Esophagus squamous epithelium (tissue), 5 donors: ENCODE measurements at places on chromosomes 5 and 9. TPM values are rescaled to one million over a fixed set of nuclear protein-coding genes. Genes with fewer than 3 reads are reported as not detected.

DNA sequence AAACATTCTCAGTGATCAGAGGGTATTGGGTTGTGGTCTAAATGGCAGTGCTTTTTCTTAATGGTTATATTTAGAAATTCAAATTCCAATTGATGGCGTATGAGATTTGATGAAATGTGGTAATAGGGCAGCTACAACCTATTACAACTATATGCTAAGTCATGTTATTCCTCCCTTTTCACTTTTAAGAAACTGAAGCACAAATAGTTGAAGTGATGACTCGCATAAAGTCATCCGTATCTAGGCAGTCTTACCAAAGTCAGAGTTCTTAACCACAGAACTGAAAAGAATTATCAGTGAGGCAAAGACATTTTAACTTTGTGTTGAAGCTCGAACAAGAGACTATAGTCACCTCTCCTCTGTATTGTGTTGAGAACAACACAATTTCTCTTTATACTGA is 28.2 kb downstream of the C9orf152 start:
- no peak for DNase-seq

- DNase-seq: no peak
Measured at GRCh38 chr5:160188141-160189015, 40.9 kb upstream of the FABP6 start.

The DMRT3 gene
- total RNA-seq: not detected

DNA sequence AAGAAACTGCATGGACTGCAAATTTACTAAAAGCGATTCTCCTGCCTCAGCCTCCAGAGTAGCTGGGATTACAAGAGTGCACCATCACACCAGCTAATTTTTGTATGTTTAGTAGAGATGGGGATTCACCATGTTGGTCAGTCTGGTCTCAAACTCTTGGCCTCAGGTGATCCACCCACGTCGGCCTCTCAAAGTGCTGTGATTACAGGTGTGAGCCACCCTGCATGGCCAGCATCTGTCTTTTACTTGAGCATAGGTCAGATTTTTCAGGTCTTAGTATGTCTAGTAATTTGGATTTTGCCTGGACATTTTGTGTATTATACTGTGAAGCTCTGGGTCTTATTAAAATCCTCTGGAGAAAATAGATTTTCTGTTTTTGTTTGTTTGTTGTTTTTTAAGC is 277.8 kb upstream of the VLDLR start:
- no peak for DNase-seq

DNA sequence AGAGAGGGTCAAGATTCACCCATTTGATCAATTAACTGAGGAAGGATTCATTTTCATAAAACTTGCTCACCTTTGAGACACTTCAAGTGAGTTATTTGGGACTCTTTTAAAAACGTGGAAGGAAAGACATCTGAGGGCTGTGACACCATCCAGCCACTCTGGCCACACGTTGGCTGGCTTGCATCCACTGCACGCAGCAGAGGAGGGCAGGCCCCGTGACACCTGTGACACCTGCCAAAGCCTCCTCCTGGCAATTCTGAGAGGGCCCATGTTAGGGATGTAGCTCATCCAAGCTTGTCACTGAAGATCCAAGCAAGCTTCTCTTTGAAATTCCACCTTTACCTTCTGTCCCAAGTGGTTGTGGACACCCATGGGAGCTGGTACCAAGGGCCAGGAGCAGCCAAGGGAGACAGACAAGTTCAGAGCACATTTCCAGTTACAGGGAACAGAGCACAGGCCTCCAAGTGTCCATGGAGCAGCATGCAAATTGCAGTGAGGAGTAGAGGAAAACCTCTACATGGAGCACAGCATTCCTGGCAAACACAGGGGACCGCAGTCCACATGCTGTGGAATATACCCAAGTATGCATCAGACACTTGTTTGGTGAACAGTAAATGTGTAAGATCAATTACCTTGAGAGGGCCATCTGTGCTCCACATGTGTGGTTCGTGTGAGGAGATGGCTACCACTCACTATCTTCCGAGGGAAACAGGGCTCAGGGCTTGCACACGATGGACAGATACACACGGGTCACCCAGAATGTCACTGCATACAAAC is 4.8 kb downstream of the PRSS3 start:
- no peak for DNase-seq

DNA sequence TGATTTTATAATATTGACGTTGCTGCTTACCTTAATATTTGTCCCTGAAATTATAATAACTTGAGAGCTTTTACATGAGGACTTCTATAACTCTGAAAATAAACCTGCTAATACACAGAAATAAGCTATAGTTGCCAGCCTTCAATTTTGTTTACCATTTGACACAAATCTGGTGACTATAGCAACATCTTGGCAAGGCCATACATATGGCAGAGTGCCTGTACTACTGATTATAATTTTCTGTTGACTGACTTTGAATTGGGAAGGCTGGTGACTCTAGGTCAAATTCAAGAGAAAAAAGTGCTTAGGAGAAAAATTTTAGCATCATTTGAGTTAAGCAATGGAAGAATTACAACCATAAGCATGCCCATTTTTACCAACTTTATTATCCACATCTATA is 581.4 kb upstream of the PTPRD start:
- no peak for DNase-seq

DNA sequence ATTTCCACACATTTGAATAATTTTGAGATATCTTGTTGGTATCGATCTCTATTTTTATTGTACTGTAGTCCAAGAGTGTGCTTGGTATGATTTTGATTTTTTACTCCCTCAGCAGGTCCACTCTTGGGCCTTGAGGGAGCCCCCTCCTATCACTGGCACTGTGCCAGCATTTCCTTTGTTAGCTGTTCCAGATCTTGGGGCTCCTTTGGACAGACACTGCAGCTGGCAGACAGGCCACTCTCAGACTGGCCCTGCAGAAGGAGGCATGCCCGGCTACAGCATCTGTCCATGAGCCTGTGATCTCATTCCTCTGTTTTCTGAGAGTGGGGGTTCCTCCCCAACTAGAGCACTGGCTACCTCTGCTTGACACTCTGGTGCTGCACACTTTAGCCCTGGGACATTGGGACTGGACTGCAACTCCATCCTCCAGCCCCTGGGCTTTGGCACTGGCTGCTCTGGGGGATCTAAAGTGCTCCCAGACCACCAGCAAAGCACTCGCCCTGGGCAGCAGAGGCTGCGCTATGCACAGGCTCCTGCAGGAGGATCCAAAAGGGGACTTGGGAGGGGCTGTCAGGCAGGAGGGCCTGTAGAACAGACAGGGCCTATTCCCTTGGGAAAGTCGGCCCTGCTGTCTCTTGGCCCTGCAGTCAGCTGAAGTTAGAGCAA is 271.3 kb upstream of the DMAC1 start:
- no peak for DNase-seq

The DEPDC1B gene
- total RNA-seq: 10.3 TPM

The DDX4 gene
- not detected for total RNA-seq

GRCh38 chr9:506281-506680 is 291.6 kb downstream of the DOCK8 start:
- no peak for DNase-seq

DNA sequence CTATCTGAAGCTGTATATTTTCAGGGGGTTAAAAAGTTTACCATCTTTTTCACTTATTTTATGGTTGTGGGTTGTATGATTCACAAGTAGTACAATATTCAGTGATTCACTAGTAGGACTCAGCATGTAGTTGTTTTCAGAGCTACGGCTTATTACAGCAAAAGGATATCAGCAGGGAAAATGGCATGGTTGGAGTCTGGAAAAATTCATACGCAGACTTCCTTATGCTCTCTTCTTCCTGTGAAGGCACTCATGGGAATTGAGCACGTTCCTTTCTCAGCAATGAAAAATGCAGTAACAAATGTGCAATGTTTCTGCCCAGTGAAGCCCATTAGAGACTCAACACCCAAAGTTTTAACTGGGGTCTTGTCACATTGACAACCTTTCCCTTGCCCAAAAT is 250.5 kb downstream of the KCNN2 start:
- no peak for DNase-seq

DNA sequence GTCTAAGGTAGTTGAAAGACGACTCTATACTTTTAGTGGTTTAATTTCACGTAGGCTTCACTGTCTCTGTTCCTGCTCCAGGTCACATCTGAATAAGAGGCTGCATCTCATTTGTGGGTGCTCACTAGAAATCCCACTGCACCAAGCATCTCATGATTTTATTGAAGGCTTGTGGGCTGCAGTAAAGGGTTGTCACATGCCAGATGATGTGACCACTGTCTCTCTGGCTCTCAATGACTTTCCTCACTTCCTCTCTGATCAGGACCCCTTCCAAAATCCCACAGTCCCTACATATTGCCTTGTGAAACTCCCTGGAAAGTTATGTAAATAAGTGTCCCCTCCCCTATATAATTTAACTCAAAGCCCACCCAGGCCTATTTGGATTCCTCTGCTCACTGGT is 8.9 kb upstream of the ZCCHC10 start:
- no peak for DNase-seq

- DNase-seq: no peak
Measured at GRCh38 chr9:136740971-136741882, 1.5 kb downstream of the LCN10 start.

- DNase-seq: no peak
Measured at GRCh38 chr9:4144869-4145268, 155.0 kb downstream of the GLIS3 start.

GRCh38 chr5:180112181-180112861 is 40.8 kb upstream of the RNF130 start:
- DNase-seq: no peak

The PPP2CA gene
- total RNA-seq: 283 TPM

DNA sequence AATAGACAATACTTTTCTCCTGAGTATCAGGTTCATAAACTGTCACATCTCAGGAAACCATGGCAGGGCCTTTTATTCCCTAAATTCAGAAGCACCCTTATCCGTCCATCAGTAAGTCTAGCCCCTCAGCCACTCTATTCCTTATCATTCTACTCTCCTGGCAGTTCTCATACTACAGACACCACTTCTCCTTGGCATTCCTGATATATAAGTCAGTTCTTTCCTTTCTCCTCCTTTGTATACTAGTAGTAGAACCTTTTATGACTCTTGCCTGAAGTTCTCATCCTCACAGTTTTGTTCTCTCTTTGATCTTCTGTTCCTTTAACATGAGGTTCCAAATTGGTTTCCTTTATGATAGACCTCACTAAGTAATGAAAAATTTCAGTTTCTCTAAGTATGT is 29.3 kb downstream of the GRAMD2B start:
- DNase-seq: no peak

- peak; percentile 63 for DNase-seq
Measured at GRCh38 chr9:35096035-35096849, at the start of gene PIGO. PIGO (minus strand) TSS chr9:35096591; CDS start chr9:35095565, 1,026 bp downstream.

The GCNT4 gene
- 1.4 TPM for total RNA-seq

DNA sequence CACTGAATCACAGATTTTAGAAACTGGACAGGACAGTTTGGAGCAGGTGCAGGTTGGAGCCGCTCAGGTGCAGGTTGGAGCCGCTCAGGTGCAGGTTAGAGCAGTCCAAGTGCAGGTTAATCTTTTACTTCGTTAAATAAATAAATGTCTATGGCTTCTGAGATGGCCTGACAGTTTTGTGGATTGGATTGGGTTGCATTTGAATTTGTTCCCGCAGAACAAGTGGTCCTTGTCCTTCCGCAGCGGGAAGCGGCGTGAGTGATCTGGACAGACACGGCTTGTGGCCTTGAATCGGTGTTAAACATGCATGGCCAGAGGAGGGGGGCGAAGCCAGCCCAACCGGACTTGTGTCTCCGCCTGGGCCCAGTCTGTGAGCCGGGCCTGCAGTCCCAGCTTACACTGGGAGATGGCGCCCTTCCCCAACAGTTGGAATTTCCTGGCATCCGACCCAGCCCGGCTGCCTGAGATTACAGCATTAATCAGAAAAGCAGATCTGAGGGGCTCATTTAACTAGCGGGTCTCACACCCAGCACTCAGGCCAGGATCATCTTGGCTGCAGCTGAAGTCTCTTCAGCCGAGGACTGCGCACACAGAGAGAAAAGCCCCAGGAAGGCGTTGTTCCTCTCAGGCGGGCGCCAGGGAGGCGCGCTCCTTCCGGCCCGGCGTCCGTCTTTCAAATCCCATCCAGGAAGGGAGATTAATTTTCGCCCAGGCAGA is 1.5 kb upstream of the OLFM1 start:
- no peak for DNase-seq

The OGN gene
- total RNA-seq: 1.5 TPM

The FOXI1 gene
- not detected for total RNA-seq

The NR2F1-AS1 gene
- 0.49 TPM for total RNA-seq

- DNase-seq: no peak
Measured at GRCh38 chr9:131214876-131215275, 61.4 kb downstream of the FAM78A start.

- DNase-seq: no peak
Measured at GRCh38 chr9:108857572-108857971, 1.8 kb upstream of the ACTL7B start.

- DNase-seq: no peak
Measured at GRCh38 chr5:140303966-140304365, 1.1 kb upstream of the PFDN1 start.

- DNase-seq: no peak
Measured at GRCh38 chr9:89637787-89638186, 33.0 kb downstream of the GADD45G start.

The INSL6 gene
- total RNA-seq: not detected

- DNase-seq: peak; percentile 28
Measured at GRCh38 chr5:1801222-1801966, at the start of gene NDUFS6. NDUFS6 (plus strand) TSS chr5:1801407; CDS start chr5:1801418, 11 bp downstream.

DNA sequence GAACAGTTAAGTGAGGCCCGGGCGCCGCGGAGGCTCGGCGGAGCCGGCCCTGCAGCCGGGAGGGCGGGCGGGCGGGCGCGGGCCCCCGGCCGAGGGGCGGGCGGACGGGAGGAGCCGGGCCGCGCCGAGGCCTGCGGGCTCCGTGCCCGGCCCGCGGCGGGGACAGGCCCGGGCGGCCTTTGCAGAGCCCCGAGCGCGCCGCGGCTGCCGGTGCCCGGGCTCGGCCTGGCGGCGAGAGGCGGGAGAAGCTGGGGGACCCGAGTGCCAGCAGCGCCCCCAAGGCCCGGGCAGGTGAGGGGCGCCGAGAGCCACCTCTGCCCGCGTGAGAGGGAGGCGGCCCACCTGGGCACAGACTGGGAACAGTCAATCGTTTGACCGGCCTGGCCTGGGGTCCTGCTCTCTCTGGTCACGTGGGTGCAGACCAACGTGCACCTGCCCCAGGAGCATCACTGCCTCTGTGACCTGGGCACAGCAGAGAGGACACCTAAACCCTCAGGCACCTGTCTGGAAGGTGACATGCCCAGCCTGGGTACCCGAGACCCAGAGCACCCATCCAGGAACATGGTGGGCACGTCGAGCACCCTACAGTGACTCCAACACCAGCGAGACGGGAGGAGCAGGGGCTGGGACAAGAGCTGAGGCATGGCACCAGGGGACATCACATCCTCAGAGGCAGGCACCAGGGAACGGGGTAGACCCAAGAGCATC is 531 bp downstream of the MVB12B start:
- DNase-seq: no peak
